IPS DF 6.9 (cell line): ENCODE measurements at places on chromosomes 2 and 18.

- no peak for DNase-seq
Observed at GRCh38 chr18:63579616-63580015, 7.5 kb upstream of the SERPINB13 start.

GRCh38 chr2:223727562-223727961 lies 109.8 kb downstream of the AP1S3 start:
- DNase-seq: peak; percentile 50

DNA sequence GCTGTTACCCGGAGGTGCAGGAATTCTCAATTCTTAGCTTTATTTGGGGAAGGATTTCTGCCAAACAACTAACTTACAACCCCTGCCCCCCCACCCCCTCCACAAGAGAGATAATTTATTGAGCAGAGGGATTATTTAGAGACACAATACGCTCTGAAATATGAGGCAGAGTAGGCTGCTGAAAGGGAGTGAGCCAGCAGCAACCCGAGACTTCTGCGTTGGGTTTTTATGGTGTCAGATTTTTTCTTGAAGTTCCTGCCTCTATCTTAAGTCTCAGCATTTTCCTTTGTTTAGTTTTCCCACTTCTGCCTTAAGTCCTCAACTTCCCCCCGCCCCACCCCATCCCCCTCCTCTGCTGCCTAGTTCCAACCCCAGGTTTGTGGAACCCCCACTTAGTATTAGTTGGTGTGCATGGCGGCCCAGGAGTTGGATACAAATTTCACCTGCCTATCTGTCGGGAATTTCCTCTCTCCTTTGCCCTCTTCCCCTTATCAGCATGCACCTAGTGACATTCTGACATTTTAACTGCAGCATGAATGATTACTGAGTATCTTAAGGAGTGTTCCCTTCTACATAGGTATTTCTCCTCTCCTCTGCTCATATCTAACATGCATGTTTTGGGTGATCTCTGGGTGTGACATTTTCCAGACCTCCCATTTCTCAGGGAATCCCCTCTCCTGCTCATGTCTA lies 1635.9 kb upstream of the LRRTM1 start:
- DNase-seq: no peak

DNA sequence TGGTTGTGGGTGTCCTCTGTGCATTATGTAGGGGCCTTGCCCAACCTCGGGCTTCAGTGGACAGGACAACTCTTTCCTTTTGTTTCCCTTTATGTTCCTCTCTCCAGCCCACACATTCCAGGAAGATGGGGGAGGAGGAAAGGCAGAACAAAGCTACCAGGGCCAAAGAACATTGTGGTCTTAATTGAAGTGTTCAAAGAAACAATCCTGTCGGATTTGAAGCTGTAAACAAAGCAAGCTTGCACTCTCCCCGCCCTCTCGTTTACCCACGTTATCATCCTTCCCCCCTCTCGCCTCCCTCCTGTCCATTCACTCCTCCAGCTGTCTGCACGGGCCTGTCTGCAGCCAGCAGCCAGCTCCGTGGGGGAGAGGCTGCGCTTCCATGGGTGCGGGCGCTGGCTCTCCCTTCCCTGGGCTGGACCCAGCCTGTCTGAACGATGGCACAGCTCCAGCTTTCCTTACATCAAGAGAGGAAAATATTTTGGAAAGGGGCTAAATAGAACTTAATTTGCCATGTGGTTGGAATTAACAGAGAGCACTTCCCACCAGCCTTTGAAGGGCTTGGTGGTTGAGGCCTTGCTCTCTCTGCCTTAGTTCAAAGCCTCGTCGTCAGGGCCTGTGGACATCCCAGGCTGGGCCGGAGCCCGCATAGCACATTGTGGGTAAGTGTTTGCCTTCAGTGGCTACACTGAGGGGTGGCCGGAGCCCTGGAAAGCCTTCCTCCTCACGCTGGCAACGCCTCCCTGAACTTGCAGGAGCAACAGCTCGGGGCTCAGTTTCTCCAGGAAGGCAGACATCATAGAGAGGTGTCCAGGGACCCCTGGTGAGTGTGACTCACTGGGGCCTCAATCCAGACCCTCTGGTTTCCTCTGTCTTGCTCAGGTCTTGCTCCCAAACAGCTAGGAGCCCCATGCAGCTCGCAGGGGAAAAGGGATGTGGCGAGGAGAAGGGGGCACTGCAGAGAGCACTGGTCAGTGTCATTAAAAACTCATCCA lies 60.6 kb upstream of the HS6ST1 start:
- DNase-seq: no peak

GRCh38 chr2:106096299-106097037 lies 97.6 kb downstream of the UXS1 start:
- no peak for DNase-seq

DNA sequence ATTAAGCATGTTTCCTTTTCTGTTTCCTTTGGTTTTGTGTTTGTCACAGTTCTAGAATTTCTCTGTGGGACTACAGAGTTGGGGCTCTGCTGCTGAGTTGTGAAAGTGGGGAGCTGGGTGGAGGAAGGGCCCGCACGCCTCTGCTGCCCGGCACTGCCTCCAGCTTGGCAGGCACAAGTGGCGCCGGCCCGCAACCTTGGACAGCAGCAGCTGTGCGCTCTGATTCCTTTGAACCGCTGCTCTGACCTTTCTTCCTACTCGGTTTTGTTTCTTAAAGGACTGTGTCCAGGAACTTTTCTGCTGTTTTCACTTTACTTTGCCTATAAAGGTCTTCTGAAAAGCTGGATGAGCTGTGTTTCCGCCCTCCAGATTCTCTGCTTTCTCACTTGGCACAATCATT lies 137.6 kb upstream of the ALPP start:
- DNase-seq: no peak

DNA sequence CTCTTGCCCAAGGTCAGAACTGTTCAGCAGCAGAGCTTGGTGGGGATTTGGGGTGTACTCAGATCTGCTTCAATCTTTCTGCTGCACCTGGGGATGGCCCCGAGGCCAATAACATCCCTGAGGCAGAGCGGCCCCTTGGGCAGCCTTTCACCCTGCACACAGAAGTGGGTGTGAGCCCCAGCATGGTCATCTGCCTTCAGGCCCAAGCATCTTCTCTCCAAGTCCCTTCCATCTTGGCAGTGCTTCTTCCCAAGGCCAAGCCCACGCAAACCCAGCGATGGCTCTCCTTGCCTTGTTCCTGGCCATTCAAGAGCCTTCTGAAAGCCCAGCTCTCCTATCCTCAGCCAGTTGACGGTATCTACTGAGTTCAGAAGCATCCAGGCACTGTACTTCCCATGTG lies 172.9 kb downstream of the INHBB start:
- DNase-seq: no peak

DNA sequence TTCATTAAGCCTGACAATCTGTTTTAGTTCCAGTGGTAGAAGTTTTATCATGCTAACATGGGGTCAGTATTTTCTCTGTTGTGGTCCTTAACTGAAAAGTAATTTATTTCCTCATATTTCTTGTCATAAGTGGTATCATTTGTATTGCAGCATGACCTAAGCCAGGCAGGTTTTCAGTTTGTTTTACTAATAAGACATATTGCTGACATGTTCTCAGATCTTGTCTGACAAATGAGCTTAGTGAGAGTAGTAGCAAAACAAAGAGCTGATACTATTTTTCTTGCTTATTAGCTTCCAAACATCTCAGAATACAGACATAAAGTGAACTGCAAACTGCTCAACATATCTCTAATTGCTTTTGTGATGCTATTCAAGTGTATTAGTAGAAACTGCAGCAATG lies 293.6 kb downstream of the DSEL start:
- no peak for DNase-seq

GRCh38 chr2:176514805-176515500 lies 245.7 kb downstream of the MTX2 start:
- DNase-seq: no peak

- DNase-seq: no peak
Observed at GRCh38 chr2:83531206-83531826, 927.8 kb downstream of the SUCLG1 start.

DNA sequence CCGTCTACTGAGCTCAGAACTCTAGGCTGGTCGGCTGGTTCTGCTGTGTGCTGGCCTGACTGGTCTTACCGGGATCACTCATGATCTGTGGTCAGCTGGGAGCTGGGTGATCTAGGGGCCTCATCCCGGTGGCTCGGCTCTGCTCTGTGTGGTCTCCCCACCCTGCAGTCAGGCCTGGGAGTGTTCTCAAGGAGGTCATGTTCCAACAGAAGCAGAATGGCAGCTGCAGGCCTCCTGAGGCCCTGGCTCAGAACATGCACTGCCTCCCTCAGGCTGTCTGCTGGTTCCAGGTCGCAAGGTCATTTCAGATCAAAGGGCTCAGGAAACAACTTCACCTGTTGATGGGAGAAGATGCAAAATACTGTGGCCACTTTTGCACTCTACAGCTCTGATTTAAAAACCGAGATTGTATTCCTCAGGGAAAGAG lies 81.1 kb upstream of the RFX8 start:
- DNase-seq: no peak

DNA sequence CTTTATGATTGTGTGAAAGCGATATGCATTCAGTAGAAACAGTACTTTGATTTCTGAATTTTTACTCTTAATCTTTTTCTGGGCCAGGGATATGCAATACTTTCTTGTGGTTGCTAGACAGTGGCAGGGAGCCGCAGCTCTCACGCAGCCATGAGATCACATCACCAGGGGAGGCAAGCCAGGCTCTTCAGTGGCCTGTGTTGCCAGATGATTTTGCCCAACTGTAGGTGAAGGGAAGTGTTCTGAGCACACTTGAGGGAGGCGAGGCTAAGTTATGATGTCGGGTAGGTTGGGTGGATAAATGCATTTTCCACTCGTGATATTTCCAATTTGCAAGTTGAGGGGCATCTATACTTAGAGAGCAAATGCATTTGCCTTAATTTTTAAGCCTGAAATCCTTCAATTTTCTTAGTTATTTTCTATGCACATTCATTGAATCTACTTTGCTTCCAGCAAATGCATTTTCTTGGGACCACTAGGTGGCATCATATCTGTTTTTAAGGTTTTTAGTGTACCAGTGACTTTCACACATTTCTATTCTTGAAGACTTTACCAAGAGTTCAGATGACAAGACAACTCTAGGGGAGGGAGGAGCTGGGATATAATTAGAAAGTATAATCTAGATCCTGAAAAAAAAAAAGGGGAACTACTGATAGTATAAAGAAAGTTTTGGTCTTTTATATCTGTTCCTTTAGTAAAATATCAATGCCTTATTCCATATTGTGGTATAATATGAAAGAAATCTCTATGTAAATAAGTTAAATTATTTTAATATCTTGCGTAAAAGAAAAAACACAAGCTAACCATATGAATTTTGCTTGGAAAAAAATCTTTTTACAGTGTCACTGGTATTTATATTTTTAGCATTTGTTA lies 643.3 kb downstream of the SOCS6 start:
- no peak for DNase-seq

- no peak for DNase-seq
Observed at GRCh38 chr2:239955989-239956817, 68.9 kb downstream of the NDUFA10 start.

GRCh38 chr2:69943843-69944525 lies 17.4 kb downstream of the ASPRV1 start:
- DNase-seq: no peak

DNA sequence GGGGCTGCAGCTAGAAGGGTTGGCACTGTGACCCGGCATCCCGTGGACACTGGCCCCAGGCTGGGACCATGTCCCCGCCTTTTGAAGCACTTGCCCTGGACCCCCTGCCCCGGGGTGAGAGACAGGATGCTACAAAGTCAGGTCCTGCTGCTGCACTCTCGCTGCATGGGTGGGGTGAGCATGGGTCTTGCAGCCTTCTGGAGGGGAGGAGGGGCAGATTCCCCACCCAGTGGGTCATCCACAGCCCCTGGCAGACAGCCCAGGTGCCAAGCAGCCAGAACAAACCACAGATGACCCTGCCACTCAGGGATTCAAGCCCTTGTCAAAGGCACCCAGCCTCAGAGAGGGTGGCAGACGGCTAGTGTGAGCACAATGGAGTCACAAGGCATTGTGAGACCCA lies 5.7 kb upstream of the NMUR1 start:
- DNase-seq: no peak

DNA sequence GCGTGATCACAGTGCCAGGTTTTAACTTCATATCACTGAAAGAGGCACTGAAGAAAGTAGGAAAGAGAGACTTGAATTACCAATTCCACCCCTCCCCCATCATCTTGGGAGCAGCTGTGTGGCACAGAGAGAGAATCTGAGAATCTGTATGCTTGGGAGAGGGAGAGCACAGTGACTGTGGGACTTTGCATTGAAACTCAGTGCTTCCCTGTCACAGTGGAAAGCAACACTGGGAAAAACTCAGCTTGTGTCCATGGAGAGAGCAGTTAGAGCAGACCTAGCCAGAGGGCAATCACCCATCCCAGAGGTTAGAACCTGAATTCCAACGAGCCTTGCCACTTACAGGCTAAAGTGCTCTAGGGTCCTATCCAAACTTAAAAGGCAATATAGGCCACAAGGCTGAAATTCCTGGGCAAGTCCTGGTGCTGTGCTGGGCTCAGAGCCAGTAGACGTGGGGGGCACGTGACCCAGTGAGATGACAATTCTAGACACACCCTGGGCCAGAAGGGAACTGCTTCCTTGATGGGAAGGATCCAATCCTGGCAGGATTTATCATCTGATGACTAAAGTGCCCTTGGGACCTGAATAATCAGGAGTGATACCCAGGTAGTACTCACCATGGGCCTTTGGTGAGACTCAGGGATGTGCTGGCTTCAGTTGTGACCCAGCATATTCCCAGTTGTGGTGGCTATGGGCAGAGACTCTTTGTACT lies 15.5 kb upstream of the ABCB11 start:
- no peak for DNase-seq

DNA sequence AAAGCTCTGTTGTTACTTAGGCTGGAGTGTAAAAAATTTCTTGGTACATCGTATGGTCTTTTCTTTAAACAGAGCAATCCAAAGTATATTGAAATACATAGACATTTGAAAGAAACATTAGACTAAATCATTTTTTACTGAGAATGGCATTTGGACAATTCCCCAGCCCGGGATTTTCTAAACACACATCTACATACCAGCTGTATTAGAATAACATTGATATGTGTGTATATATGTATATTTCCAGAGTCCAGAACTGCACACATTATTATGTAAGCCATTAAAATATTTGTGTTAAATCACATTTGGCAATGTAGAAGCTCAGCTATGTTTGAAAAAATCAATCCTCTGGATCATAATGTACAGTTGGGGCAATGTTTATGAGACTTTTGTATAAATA lies 1853.6 kb upstream of the LRRTM1 start:
- DNase-seq: no peak

DNA sequence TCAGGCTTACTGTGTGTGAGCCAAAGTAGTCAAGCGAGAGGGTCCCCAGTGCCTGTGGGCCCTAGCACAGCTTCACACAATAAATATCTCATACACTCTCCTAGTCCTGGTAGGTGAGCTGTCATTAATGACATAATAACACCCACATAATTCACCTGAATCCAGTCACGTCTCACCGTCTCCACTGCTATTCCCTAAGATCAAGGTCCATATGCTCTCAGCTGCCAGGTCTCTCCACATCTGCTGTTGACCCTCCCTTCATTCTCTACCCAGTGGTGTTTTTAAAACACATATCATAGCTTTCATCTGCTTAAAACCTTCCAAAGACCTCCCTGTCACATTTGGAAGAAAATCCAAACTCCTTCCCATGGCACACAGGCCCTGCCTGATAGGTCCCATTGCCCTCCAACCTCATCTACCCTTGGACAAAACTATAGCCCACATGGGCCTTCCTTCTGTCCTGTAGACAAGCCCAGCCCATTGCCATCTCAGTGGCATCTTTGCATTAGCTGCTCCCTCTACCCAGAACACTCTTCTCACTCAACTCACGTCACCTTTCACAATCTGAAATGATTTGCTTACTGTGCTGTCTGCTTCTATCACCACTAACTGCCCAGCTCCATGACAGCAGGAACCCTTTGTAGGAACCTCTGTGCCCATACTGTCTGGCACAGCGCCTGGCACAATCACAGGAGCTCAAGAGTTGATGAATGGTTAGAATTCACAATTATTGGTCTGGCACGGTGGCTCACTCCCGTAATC lies 7.5 kb downstream of the KCNG3 start:
- no peak for DNase-seq

- no peak for DNase-seq
Observed at GRCh38 chr2:231604101-231604684, 11.5 kb downstream of the TEX44 start.
